Heart left ventricle (tissue), 16 donors: ENCODE measurements at places on chromosomes 12 and 14. TPM values are rescaled to one million over a fixed set of nuclear protein-coding genes. Genes with fewer than 3 reads are reported as not detected.

FAM90A1 gene
- 0.19 TPM for polyA plus RNA-seq

DNA sequence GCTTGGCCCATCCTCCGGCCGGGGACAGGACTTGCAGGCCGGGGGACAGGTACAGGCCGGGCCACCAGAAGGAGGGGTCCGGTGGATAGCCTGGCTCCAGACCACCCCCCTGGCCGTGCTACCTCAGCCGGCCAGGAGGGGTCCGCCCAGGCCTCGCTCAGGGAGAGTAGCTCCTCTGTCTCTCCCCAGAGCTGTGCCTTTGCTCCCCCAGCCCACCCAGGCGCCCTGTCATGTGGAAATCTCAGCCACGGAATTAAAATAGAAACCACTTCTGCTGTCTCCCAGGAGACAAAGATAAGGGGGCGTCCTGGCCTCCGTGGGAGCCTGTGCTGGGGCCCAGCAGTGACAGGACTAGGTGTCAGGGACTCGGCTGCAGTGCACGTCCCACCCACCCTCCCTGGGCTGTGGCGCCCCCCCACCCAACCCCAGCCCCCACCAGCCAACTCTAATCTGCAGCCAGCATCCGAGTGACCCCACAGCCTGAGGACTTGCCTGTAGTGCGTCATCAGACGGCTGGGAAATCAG lies 3.3 kb upstream of the CRIP2 start:
- DNase-seq: peak; percentile 82

KRT72 gene
- polyA plus RNA-seq: not detected

- no peak for DNase-seq
Observed at GRCh38 chr12:11676052-11676451, 26.6 kb downstream of the ETV6 start.

GRCh38 chr14:85762526-85762925 lies 232.6 kb downstream of the FLRT2 start:
- no peak for DNase-seq

SIX1 gene
- polyA plus RNA-seq: not detected

DNA sequence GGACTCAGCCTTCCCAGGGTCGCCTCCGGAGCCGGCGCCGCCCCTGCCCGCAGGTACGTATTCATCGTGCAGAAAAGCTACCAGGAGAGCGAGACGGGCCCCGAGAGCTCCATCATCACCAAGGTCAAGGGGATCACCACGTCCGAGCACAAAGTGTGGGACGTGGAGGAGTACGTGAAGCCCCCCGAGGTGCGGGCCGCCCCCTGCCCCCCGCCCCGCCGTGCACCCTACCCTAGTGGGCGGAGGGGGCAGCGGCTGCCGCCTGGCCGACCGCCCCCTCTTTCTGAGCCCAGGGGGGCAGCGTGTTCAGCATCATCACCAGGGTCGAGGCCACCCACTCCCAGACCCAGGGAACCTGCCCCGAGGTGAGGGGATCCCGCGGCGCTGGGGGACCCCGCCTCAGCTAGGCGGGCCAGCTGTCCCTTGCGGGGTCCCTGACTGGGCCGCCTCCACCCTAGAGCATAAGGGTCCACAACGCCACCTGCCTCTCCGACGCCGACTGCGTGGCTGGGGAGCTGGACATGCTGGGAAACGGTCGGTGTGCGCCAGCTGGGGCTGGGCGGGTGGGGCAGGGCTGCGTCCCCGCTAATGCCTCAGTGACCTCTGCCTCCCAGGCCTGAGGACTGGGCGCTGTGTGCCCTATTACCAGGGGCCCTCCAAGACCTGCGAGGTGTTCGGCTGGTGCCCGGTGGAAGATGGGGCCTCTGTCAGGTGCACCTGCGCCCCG lies 973 bp downstream of the P2RX2 start:
- DNase-seq: no peak

DNA sequence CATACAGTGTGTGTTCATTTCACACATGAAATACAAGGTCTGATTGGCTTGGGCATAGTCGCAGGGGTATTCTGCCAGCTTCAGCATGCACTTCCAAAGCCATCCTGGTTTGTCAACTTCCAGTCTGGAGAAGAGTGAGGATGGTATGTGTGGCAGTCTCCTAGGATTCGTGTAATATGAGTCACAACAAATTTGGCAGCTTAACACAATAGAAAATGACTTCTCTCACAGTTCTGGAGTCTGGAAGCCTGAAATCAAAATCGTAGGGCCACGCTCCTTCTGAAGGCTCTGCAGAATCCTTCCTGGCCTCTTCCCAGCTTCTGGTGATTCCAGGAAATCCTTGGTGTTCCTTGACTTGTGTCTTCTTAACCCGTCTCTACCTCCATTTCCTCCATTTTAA lies 167.5 kb downstream of the PPM1H start:
- no peak for DNase-seq

- DNase-seq: no peak
Observed at GRCh38 chr14:52876806-52877205, 74.0 kb downstream of the FERMT2 start.

- DNase-seq: no peak
Observed at GRCh38 chr14:36553656-36554260, 28.7 kb downstream of the NKX2-8 start.

GRCh38 chr12:45665941-45666340 lies 63.6 kb upstream of the ARID2 start:
- no peak for DNase-seq

PPP2R5E gene
- 6.2 TPM for polyA plus RNA-seq

GRCh38 chr12:627863-628741 lies 35.1 kb downstream of the NINJ2 start:
- DNase-seq: no peak

FAM161B gene
- 4.7 TPM for polyA plus RNA-seq

KDM5A gene
- polyA plus RNA-seq: 4.7 TPM

NYNRIN gene
- polyA plus RNA-seq: 6.7 TPM

- no peak for DNase-seq
Observed at GRCh38 chr14:44463356-44464004, 43.6 kb downstream of the FSCB start.

TDRD9 gene
- 1.7 TPM for polyA plus RNA-seq

RPGRIP1 gene
- polyA plus RNA-seq: 0.14 TPM

MIP gene
- not detected for polyA plus RNA-seq

DNA sequence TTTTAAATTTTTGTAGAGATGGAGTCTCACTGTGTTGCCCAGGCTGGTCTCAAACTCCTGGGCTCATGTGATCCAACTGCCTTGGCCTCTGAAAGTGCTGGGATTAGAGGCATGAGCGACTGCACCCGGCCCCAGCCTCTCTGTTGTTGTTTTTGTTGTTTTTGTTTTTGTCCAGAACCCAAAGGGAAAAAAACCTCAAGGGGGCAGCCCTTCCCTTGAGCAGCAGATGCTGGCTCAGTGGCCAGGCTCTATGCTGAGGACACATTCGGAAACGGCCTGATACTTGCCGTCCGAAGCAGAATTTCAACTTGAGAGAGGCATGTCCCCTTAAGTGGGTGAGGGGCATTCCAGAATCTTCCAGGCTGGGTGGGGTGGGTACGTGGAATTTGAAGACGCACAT lies 6.7 kb downstream of the MVK start:
- DNase-seq: no peak

DNA sequence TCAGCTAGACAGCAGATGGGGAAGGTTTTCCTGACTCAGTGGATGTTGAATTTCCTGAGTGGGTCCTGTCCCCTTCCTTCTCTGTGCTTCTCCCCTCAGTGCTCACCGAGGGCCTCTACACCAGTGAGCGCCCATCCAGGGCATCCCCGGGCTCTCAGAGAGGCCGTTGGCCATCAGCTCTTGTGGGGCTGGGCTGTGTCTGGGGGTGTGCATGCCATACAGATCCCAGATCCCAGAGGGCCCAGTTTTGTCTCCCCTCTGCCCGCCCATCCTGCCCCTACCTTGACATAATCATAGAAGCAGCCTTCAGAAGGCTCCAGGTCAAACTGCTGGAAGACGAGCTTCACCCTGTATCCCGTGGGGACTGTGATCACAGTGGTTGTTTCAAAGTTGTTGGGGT lies 1.1 kb downstream of the C1R start:
- DNase-seq: no peak

TGM1 gene
- polyA plus RNA-seq: 0.61 TPM

KMT2D gene
- 47.4 TPM for polyA plus RNA-seq

CACNA2D4 gene
- polyA plus RNA-seq: 1.8 TPM

GRCh38 chr12:92971859-92972524 lies 42.9 kb upstream of the EEA1 start:
- no peak for DNase-seq

TEX22 gene
- polyA plus RNA-seq: 0.06 TPM

DNA sequence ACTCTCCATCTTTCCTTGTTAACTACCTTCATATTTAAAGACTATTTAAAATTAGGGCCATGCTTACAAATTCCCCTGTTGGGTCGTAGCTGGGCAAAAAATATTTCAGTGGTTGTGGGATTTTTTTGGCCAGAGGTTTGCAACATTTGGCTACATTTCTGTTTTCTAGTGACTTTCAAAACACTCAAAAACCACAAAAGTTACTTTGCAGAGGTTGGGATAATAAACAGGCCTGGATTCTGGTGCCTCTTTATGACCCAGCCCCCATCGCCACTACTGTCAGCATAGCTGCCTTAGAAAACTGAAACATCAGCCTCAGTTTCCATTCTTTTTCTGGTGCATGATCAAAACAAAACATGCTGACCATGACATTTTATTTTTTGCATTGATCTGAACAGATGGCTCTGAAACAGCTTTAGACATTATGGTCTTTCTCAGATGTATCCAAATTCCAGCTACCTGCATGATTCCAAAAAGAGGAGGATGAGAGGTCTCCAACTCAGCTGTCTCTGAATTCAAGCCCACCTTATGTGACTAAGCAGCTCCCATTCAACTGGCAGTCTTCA lies 5.2 kb downstream of the DPF3 start:
- DNase-seq: no peak

ARHGAP9 gene
- 3.4 TPM for polyA plus RNA-seq

DNA sequence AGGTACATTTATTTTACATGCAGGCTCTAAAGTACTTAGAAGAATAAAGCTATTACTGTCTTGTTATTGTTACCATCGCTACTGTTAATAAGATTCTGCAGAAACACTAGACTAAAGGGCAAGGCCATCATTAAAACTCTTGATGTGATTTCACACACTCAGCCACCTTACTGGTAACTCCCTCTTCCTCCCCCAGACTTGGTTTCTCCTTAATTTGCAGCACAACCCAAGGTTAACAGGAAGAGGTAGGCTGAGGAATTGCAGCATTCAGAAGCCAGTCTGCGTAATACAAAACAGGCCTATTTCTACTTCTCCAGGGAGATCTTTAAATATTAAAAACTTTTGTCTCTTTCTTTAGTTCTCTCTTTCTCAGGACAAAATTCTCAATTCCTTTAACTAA lies 210.3 kb downstream of the BTG1 start:
- no peak for DNase-seq

DNA sequence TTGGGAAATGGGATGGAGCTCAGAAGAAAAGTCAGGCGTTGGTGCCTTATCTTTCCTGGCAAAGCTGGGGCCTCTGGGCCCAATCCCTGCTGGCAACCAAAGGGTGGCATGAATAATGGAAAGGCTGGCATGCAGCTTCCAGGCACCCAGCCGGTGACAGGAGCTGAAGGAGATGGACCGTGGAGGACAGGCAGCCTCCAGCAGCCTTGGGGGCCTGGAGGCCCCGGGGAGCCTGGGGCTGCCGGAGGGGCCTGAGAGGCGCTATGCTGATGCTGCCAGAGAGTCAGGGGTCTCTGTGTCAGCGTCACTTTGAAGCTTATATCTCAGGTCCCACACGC lies 38.2 kb upstream of the EML1 start:
- DNase-seq: no peak

DNA sequence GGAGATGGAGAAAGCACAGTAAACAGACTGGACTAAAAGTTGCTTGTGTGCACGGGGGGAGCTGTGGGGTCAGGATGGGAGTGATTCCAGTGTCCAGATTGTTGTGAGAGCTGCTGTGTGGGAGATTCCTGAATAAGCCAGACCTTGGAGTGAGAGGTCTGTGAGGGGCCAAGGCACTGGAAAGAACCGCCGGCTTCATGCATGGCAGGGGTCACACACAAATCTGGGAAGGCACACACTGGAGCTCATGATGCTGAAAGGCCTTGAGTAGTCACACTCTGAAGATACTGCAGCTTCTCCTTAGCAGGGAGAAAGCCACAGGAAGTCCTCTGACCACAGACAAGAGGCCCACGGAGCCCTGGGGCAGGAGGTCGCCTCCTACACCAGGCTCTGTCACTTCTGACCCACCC lies 23.1 kb downstream of the ADCY6 start:
- DNase-seq: no peak

GRCh38 chr12:45292486-45293195 lies 76.7 kb downstream of the ANO6 start:
- no peak for DNase-seq

DNA sequence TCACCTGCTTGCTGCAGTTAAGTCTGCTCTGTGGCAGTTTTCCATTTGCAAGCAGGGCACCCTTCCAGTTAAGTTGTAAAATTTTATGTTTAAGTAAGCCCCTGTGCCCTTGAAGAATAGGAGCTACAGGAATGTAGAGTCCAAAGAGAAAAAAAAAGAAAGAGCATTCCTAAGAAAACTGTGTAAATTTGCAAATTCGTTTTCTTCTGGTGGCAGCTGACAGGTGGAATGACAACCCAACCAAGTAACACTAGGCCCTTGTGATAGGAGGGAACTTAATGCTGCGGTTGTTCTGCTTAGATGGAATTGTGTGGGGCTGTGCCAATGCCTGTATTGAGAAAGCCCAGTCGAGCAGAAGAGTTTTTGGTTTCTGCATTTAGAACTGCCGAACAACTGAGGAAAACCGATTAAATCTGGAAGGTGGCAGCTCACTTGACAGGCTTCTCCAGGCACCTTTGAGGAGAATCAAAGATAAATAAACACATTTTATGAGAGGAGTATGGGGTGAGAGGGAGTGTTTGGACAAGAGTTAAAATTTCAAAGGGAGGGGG lies 280.0 kb downstream of the RAD51B start:
- no peak for DNase-seq

- DNase-seq: no peak
Observed at GRCh38 chr14:68625366-68626090, 167.3 kb downstream of the ZFP36L1 start.

DNA sequence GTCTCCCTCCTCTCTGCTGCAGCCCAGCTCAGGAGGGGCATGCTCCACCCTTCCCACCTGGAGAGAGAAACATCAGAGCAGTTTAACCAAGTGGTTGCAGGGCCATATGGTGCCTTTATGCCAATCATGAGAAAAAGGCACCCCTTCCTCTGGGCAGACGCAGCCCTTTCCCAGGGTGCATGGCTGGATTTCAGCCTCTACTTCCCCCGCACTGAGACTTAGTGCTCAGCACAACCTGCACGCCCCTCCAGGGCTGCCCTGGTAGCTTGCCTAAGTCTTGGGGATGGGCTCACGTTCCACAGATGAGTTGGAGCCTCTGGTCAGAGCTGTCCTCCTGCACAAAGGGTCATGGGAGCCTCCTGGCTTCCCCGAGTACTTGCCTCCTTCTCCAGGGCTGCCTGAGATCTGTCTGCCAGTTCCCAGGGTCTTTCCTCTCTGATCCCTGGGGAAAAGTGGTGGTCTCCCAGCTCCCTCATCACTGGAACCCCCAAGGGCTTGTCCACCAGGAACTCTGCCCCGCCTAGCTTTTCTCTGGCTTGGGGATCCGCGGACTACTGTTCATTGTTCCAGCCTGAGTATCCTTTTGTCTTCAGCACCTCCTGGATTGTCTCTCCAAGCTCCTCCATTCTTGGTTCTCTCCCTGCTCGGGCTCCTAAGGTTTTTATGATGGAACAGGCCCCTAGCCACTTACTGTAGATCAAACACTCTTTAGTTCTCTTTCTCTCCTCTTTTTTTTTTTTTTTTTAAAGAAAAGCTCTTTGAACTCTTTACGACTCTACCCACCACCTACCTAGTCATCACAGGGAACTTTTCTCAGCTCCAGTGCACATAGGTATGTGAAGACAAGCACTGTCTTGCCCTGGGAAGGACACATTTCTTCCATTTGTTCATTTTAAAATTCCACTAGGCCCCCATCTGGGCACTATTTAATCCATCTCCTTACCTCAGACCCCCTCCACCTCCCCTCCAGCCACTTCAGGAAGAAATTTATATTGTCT lies 6.1 kb upstream of the KRT74 start:
- no peak for DNase-seq

- DNase-seq: no peak
Observed at GRCh38 chr14:78592616-78593219, 422.5 kb downstream of the NRXN3 start.
